Activated naive CD4-positive, alpha-beta T cell treated with Interleukin-2 at 50 U/mL for 16 hours (primary cell): ENCODE measurements at places on chromosomes 11 and 22.

DNA sequence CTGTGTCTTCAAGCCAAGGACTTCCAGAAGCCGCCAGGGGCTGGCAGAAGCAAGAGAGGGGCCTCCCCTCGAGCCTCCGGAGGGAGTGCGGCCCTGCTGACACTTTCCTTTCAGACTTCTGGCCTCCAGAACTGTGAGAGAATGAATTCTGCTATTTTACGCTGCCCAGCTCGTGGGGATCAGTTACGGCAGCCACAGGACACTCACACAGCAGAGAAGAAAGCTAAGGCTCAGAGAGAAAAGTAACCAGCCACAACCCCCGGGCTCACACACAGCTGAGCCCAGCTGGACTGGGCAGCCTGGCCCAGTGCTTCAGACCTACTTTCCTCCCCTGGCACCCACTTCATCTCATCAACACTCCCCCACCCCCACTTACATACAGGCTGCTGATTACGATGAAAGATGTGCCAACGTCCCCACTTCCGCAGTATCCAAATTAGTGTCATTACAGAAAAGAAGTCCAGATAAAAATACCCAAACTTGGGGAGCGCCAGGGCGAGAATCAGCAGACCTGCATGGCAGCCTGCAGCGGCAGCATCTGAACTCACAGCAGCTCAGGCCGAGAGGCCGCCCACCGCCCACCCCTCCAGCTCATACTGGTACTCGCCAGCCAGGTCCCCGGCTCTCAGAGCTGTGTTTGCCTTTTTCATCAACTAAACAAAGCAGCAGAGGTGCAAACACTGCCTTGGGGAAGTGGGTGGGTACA is 15.3 kb downstream of the PHF21B start:
- DNase-seq, result no peak

GRCh38 chr11:84526250-84526649 is 1100.9 kb downstream of the DLG2 start:
- DNase-seq, result no peak

GRCh38 chr11:83569134-83569805 is 283.1 kb upstream of the CCDC90B start:
- no peak for DNase-seq

GRCh38 chr22:34943830-34944229 is 122.1 kb upstream of the ISX start:
- DNase-seq, result no peak

DNA sequence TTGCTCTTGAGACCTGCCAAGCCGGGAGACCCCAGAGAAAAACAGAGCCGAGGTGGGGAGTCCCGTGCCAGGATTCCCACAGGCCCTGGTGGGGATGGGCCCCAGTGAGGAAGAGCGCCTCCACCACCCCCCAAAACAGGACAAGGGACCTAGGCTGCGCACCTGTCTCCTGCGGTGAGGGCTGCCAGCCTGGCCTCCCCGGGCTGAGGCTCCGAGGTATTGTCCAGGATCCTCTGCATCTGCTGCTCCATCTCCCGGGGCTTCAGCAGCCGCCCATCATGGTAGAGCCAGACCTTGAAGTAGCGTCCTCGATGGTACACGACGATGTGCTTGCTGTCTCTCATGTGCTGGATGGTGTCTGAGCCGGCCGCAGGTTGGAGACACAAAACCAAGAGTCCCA is 33.3 kb upstream of the TESMIN start:
- DNase-seq, result no peak

GRCh38 chr11:100545556-100545955 is 141.5 kb upstream of the ARHGAP42 start:
- no peak for DNase-seq

DNA sequence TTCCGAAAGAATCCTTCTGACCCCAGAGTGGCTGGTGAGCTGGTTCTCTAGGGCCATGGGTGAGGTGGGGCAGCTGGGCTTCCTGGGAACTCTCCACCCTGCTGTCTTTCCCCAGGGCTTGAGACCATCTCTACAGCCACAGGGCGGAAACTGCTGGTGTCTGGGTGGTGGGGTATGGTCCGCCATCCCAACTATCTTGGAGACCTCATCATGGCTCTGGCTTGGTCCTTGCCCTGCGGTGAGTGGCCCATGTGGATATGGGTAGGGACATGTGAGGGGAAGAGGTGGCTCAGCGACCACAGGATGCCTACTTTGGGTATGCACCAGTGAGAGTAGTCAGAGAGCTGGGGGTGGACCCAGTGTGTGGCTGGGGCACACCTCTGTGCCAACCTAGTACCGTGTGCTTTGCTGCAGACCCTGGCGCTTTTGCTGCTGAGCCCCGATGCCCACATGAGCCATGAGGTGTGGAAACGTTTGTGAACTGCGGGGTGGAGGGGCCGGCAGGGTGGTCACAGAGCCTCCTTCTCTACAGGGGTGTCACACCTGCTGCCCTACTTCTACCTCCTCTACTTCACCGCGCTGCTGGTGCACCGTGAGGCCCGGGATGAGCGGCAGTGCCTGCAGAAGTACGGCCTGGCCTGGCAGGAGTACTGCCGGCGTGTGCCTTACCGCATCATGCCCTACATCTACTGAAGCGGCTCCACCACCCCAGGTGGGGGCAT is 2.0 kb downstream of the ZNHIT2 start:
- no peak for DNase-seq

GRCh38 chr11:94583866-94584500 is 16.8 kb downstream of the PIWIL4 start:
- DNase-seq, result no peak

DNA sequence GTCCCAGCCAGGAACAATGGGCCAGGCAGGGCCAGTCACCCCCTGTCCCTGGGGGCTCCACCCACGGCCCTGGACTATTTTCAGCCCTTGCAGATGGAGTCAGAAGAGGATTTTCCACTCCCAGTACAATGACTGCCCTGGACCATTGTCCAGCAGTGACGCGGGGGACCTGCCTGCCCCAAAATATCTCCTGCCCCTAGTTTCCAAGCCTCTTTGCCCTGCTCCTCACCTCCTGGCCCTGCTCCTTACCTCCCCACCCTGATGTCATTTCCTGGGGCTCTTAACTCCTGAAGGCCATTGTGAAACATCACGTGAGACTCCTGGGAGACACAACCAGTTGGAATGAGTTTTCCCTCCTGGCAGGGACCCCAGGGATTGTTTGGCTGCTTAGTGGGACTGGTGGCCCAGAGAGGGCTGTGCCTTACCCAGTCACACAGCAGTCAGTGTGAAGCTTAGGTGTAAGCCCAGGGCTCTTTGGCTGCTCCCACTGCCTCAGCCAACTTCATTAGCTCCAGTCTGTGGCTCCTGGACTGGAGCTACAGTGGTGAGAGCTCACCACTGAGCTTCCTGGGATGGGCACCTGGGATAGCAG is 22.2 kb downstream of the P2RY2 start:
- DNase-seq, result no peak

GRCh38 chr22:29031227-29032011 is 30.2 kb downstream of the C22orf31 start:
- DNase-seq, result no peak

- no peak for DNase-seq
Measured at GRCh38 chr11:76770642-76771445, 12.3 kb upstream of the TSKU start.

- DNase-seq, result peak; percentile 42
Measured at GRCh38 chr11:30196400-30197206, 34.2 kb upstream of the FSHB start.

GRCh38 chr11:83033371-83033770 is 38.3 kb downstream of the RAB30 start:
- DNase-seq, result no peak

- no peak for DNase-seq
Measured at GRCh38 chr22:47023871-47024270, 261.4 kb downstream of the TBC1D22A start.

- no peak for DNase-seq
Measured at GRCh38 chr11:94975599-94975998, 2.1 kb downstream of the KDM4D start.

GRCh38 chr22:31333641-31334040 is 12.5 kb downstream of the PATZ1 start:
- no peak for DNase-seq

GRCh38 chr11:10208131-10208575 is 85.9 kb downstream of the SBF2 start:
- no peak for DNase-seq

- no peak for DNase-seq
Measured at GRCh38 chr11:10529279-10529678, 11.7 kb downstream of the RNF141 start.

DNA sequence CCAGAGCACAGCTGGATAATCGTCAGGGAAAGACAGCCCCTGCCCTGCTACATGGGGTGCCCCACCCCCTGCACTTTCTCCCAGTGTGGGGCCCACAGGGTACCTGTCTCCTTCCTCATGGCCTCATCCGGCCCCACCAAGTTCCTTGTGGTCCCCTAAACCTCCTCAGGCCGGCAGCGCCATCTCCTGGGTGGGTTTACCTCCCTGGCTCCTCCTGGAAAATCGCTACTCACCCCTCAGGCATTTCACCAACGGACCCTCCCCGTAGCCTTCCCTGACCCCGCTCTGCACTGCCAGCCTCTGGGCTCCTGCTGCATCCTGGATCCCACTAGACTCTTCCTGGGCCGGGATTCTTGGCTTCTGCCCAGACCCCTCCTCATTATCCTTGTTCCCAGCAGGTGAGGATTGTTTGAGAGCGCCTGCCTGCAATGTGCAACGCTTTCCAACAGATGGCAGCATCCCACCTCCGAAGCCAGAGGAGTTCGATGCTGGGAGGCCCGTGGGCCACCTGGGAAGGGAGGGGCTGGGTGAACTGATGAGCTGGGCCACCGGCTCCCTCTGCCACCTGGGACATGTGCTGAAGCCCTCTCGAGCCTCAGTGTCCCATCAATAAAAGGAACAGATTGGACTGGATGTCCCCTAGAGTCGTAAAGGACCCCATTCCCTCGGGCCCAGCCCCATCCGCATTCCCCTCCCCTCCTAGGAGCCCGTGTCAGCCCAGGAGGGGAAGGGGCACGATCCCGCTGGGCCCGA is 44.2 kb upstream of the TTLL12 start:
- peak; percentile 69 for DNase-seq

DNA sequence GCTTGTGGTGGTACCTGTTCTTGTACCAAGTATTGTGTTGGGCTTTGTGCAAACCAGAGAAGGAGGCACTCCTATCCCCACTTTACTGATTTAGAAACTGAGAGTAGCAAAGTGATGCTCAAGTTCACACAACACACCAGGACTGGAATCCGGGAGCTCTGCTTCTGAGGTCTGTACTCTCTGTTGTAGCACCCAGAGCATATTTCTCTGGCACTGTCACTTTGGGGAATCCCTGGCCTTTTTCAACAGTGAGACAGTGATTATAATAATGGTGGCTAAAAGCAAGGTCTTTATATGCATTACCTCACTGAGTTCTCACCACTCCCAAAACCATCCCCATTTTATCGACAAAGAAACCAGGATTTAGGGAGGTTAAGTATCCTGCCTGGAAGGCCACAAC is 362.4 kb downstream of the TENM4 start:
- DNase-seq, result no peak

DNA sequence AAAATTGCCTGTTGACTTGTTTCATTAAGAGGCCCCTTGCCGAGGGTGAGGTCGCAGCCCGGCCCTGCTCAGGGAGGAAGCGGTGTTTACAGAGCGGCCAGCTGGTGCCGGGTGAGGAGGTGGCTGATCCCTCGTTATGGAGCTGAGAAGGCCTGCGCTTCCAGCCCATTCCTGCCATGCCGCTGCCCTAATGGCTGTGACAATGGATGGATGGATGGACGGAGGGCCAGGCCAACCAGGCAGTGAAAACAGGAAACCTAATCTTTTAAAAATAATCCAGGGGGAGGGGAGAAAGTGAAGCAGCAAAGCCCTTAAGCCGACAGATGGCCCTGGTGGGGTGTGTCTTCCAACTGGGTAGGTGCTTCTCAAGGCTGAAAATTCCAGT is 38.5 kb downstream of the BCR start:
- no peak for DNase-seq

GRCh38 chr11:110289472-110289871 is 6.9 kb downstream of the RDX start:
- DNase-seq, result no peak

GRCh38 chr11:44766972-44767278 is 40.2 kb downstream of the TSPAN18 start:
- DNase-seq, result no peak

GRCh38 chr11:99327527-99327926 is 306.8 kb downstream of the CNTN5 start:
- DNase-seq, result no peak

- peak; percentile 87 for DNase-seq
Measured at GRCh38 chr22:20857838-20858614, 585 bp downstream of the PI4KA start.

DNA sequence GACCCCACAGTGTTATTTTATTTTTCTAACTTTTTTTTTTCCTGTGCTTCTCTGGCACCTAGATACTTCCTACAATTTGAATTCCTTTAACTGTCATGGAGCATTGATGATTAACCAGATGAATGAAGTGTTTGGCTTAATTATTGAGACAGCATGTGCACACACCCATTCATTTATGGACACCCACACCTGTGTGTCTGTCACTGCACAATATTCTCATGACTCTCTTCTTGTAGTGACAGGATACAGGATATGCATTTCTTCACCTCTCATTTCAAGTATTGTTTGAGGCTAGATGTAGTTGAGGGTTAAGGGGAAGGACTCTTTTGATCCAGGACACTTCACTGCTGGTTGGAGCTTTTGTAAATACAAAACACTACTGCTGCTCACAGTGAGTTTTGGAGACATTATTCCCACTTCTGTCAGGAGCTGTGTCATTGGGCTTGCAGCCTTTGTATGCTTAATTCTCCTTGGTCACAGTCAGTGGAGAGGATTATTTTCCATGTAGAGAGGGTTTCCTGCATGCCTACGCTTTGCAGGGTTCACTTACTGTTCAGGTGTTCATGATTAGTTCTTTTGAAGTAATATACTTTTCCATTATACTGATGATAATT is 33.5 kb downstream of the SPECC1L start:
- DNase-seq, result no peak

DNA sequence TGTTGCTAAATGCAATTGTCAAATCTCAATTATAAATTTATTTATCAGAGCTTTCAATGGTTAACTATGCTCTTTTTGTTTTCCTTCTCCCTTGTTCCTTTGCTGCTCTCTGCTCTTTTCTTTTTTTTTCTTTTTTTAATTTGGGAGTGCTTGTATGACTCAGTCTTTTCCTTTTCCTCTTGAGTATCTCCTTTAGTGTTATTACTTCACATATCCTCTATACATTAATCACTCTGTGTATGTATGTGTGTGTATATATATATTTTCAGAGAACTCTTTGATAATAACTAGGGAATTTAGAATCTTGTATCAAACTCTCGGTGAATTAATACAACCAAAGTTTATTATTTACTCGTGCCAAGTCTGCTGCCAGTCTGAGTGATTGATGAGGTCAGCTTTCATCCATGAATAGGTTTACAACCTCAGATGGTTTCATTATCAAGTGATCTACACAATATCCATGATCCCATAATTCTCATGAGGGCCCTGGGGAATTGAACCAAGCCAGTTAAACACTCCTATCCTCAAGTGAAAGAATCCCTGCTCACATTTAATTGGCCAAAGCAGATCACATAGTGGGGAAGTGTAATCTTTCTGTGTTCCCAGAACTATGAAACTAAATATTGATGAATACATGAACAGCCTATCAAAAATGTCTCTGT is 743.4 kb upstream of the CNTN5 start:
- no peak for DNase-seq

GRCh38 chr11:113724778-113725177 is 18.7 kb upstream of the TMPRSS5 start:
- no peak for DNase-seq

GRCh38 chr11:101475699-101476098 is 108.1 kb downstream of the TRPC6 start:
- no peak for DNase-seq

GRCh38 chr11:85815186-85815931 is 4.4 kb upstream of the SYTL2 start:
- no peak for DNase-seq
